ENCODE measurements at places on chromosomes 6 and 20. TPM values are rescaled to one million over a fixed set of nuclear protein-coding genes. Genes with fewer than 3 reads are reported as not detected.

DNA sequence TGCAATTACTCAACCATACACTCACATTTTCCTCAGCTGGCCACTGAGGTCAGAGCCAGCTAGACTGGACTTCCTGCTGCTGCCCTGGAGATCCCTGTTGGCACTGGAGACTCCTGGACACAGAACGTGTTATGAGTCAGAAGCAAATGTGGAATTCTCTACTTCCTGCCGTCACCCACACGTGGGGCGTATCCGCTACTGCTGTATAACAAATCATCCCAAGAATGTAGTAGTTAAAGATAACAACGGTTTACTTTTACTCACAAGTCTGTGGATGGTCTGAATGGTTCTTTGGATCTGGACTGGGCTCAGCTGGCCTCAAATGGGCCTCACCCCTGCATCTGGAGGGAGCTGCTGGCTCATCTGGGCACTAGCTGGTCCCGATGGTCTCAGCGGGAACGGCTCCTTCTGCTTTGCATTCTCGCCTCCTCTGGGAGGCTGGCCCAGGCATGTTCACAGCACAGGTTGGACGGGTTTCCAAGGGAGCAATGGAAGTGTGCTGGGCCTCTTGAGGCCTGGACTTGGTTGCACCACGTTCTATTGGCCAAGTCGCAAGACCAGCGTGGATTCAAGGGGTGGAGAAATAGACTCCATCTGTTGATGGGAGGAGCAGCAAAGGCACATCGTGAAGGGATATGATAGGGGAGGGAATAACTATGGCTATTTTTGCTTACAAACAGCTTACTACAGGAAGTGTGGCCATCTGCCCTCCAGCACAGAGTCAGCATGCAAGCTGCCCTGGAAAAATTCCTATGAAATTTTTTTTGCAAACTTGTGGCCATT lies 118.5 kb downstream of the SNX5 start:
- no peak for DNase-seq

DNA sequence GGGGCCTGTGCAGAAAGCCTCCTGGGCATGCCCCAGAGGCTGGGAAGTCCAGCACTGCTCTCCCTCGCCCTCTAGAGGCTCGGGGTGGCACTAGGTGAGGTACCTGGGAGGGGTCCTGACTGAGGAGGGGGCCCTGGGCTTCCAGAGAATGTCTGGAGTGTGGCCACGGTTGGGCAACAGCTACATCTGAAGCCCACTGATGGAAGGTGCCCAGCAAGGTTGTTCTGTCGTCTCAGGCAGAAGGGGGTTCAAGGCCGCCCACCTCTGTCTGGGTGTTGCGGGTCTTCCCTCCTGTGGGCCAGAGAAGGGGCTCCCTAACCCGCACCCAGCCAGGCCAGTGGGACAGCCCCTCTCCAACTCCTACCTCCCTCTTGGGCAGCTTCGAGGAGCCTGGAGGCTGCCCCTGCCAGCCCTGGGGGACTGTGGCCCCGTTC lies 11.4 kb upstream of the VEGFA start:
- DNase-seq = peak; percentile 79

The ADTRP gene
- total RNA-seq = 4.7 TPM

The ENPP4 gene
- 6.0 TPM for total RNA-seq

DNA sequence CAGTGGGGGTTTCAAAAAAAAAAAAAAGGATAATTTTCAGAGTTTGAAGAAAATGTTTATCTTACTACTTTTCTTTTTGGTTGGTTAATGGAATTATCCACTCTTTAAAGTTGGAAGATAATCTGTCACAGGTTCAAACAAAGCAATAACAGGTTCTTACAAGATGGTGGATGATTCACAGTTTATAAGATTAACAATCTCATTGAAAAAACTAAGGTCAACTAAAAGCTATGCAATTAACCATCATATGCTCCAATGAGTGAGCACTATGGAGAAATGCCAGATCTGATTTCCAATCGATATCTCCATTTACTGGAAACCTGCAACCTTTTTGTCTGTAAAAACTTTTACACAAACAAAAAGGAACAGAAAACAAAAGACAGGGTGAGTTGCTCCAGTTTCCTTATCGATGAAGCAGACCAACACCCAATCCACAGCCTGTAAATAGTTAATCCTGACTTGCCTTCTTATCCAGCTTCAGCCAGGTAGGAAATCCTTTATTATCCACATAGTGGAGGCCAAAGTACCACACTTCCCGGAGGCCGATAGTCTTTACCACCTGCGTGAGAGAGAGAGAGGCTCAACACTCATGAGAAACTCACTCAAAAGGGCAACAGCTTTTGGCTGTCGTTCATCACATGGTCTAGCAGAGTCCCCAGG lies 32.4 kb downstream of the EZR start:
- no peak for DNase-seq

GRCh38 chr6:41967312-41968287 lies 26.0 kb upstream of the CCND3 start:
- DNase-seq = no peak

GRCh38 chr6:15677822-15678221 lies 15.0 kb upstream of the DTNBP1 start:
- no peak for DNase-seq

- no peak for DNase-seq
Measured at GRCh38 chr6:4606821-4607704, 169.1 kb upstream of the CDYL start.

The CNR1 gene
- total RNA-seq = not detected

GRCh38 chr20:5156675-5157448 lies 30.1 kb downstream of the CDS2 start:
- no peak for DNase-seq

GRCh38 chr20:33336375-33336774 lies 53.4 kb downstream of the BPIFB1 start:
- DNase-seq = no peak

- DNase-seq = no peak
Measured at GRCh38 chr6:149990212-149990660, 26.5 kb downstream of the ULBP1 start.

DNA sequence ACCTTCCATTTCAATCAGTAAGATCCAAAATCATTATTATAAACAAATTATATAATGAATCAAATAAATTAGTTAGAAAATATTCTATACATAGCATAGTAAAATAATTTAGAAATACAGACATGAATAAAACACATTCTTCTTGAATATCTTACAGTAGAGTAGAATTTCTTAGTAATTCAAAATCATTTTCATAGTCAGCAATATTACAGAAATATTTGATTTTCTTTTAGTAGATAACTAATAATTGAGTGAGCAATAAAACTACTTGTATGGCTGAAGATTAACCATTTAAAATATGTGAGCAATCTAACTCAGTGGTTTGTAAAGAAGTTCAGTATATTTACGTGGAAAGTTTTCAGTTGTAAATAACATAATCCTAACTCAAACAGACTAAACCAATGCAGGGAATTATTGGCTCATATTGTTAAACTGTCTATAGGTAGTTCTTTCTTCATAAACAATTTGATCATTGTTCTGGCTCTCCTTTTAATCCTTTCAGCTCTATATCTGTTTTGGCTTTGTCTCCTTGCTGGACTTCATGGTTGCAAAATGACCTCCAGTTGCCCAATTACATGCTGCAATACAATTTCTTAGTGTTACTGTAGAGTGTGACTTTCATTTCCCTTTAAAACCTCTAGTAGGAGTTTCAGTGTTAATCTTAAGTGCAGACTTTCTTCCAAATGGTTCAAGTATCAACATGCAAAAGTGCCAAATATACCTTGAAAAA lies 307.5 kb downstream of the EYS start:
- DNase-seq = no peak

- DNase-seq = no peak
Measured at GRCh38 chr20:20204256-20204655, 151.9 kb downstream of the CFAP61 start.

DNA sequence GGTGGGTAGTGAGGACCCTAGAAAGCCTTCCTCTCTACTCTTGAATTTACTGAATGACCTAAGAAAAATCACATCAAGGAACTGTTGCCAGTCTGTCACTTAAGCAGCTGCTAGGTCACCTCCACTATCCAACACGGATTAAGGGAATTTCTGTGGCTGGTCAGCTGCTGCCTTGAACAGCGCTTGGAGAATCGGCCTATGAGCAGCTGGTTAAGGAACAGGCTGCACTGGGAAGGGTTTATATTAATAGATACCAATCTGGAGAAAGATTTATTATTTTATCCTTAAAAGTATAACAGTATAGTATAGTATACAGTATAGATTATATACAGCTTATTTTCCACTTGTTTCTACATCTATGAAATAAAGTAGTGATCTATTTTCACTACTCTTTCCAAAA lies 6.5 kb downstream of the PTPRK start:
- DNase-seq = no peak

DNA sequence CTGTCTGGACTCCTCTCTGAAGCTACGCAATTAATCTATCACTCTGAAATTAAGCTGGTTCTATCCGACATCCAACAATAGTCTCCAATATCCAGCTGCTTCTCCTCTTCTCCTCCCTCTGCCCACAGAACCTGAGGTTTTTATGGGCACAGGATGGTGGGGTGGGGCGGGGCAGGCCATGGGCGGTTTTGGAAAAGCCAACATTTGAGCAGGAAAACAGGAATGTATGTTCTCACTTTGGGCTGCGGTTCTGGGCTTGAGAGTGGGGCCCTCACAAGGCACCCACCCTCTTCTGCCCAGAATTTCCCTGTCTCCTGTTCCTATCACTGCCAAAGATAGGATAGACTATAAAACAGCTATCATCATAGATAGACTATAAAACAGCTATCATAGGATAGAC lies 1144.2 kb downstream of the EPHA7 start:
- DNase-seq = no peak

GRCh38 chr6:159971341-159972178 lies 2.7 kb downstream of the IGF2R start:
- DNase-seq = no peak

GRCh38 chr20:358891-359555 lies 12.1 kb downstream of the NRSN2 start:
- no peak for DNase-seq

The RFX6 gene
- not detected for total RNA-seq

DNA sequence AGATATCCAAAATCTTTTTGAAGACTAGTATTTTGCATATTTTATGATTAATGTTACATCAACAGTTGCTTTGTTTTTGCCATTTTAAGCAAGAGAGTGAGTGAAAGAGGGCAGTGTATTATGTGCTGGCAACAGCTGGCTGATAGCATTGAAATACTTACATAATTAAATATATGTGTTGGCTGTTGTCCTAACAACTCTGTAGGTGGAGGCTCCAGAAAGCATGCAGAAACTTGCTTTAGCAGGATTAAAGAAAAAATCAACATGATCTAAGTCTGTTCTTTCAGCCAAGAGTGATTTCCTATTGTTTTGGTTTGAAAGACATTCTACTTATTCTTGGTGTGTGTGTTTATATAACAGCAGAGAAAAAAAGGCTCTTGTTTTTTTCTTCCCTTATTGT lies 127.5 kb downstream of the CDKAL1 start:
- DNase-seq = no peak

GRCh38 chr20:41027872-41028358 lies 707 bp upstream of the TOP1 start:
- peak; percentile 67 for DNase-seq

The C6orf132 gene
- 0.40 TPM for total RNA-seq

The SLC17A4 gene
- not detected for total RNA-seq

- DNase-seq = no peak
Measured at GRCh38 chr6:150949526-150949925, 84.0 kb downstream of the MTHFD1L start.

DNA sequence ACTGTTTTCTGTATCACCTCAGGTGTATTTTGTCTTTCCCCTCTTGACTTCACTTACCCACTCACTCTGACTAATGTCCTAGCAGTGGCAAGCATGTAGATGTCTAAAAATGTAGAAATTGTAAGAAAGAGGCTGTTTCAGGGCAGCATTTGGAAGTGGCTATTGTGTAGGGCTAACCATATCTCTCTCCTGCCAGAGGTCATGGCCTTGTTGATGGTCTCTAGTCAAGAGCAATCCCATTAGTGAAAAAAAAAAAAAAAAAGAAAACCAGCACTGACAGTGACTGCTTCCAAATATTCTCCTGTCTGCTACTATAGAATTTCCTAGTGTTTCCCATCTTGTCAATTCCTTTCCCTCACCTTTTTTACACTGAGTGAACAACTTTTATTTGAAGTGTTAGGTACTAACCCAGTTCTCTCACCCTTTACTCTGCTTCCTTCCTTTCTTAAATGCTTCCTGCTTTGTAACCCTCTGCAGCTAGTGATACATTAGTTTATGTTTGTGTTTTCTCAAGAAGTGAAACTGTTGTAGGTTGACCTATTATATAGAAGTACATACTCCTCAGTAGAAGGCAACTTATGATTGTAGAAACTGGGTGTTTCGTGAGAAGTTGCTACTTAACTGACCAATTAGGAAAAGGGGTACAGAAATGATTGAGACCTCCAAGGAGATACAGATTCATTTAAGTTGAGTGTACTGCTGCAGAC lies 174.1 kb upstream of the PTPRK start:
- DNase-seq = no peak

Data from activated CD4-positive, alpha-beta T cell treated with anti-CD3 and anti-CD28 coated beads, Interleukin-2, amount 10 ng/mL, durations not matched to agents 24 days and 14 days (primary cell).